ENCODE measurements at places on chromosomes 2 and 18.

- no peak for DNase-seq
Observed at GRCh38 chr2:105677901-105678300, 66.8 kb upstream of the NCK2 start.

- DNase-seq, result no peak
Observed at GRCh38 chr2:143175438-143175837, 46.2 kb downstream of the ARHGAP15 start.

DNA sequence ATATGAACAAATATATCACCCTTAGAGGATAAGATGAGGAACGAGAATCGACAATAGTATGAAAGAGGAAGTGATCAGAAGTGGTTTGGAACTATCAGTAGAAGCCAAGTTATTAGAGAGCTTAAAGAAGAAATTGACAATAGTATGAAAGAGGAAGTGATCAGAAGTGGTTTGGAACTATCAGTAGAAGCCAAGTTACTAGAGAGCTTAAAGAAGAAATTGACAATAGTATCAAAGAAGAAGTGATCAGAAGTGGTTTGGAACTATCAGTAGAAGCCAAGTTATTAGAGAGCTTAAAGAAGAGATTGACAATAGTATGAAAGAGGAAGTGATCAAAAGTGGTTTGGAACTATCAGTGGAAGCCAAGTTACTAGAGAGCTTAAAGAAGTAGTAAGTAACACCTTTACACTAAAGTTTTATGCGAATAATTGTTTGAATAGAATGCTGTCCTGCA is 175.5 kb downstream of the ZNF407 start:
- no peak for DNase-seq

DNA sequence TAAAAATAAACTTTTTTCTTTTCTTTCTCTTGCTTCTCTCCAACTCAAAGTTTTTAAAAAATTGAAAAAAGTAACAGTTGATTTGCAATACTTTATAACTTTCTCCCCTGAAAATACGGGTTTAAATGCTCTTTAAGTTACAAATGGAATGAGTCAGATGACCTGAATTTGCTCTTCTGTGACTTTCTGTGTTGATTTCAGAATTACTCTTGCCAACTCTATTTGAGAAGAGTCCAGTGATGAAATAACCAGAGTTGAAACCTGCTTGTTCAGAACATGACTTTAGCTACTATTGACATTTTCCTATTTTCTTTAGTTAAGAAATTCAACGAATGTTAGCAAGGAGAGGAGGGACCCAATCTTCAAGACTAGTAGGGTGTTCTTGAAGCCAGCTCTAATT is 146.1 kb upstream of the ZSWIM2 start:
- no peak for DNase-seq

GRCh38 chr2:227862741-227863588 is 8.5 kb upstream of the DAW1 start:
- peak; percentile 80 for DNase-seq

DNA sequence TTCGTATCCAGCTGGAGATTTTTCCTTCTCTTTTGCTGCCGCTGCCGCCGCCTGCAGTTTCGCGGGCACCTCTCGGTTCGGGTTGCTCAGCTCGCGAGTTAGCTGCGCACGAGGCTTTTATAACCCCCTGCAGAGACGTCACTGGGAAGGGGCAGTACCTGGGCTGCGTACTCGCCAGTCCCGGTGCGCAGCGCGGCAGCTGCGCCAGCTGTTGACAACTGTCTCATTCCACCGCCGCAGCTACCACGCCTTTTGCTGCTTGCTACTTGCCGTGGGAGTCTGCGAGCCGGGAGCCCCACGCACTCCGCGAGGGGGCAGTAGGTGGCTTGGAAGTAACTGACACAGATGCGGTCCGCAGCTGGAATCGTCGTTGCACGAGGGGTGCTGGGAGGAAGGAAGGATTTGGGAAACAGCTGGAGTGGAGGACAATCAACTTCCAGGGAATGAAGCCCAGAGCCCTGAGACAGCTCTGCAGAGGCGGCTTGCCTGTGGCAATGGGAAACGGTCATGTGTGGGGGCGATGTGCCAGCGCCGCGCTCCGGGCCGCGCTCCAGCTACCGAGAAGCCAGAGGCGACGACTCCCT is at the start of gene TACR1:
TACR1 (minus strand) TSS at position 93 of the 584 bp plus-strand sequence. CDS start 586 bp downstream, outside the sequence.
- DNase-seq, result peak; percentile 70

DNA sequence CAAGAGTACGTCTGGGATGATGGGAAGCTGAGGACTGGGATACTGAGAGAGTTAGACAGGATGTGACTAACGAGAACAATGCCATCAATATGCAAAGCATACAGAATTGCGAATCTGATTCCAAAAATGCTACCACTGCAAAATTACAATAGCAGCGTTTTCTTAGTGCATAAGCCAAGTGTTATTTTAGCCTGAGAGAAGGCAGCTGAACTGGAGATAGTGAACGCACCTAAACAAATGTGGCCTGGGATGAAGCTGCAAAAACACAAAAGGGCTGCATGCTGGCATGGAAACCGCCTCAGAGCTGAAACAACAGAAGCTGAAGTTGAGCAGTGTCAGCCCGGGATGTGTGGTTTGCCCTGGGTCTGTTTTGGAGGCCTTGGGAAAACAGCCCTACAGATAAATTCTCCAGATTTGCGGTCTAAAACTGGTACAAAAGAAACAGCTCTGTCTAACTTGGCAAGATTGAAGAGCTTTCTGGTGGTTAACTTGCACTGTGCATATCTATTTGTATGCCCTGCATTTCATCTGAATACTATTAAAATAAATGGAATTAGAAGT is 45.5 kb downstream of the LYPD6 start:
- no peak for DNase-seq

GRCh38 chr2:45879936-45880335 is 228.5 kb downstream of the PRKCE start:
- DNase-seq, result no peak

GRCh38 chr2:26946841-26947784 is 23.3 kb upstream of the MAPRE3 start:
- DNase-seq, result peak; percentile 55

DNA sequence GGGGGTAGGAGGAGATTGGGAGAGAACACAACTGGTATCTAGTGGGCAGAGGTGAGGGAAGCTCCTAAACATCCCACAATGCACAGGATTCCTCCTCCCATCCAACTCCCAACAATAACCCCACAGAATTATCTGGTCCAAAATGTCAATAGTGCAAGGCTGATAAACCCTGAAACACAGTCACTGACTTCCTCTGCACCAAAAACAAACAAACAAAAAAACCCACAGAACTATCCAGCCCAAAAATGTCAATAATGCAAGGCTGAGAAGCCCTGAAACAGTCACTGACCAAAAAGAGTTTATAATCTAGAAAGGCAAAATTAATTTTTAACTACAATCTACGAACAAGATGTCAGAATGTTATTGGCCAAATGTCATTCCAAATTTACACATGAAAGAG is 9.8 kb downstream of the TMX3 start:
- DNase-seq, result no peak

- DNase-seq, result no peak
Observed at GRCh38 chr2:177313162-177313781, 48.7 kb upstream of the NFE2L2 start.

DNA sequence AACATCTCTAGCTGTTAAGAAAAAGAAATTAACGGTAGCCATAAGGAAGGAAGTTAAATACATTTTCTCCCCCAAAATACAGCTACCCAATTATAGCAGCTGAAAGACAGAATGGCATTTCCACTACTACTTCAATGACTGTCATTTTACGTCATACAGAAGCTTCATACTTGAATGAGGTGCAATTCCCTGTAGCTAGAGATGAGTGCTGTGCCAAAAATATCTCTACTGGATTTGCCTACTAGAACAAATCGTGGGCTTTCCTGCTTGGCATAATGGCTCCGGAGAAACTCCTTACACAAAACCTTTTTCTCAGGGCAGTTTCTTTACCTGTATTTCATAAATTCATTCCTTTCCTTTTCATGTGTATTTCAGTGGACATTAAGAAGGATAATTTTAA is 36.3 kb upstream of the NRXN1 start:
- no peak for DNase-seq

DNA sequence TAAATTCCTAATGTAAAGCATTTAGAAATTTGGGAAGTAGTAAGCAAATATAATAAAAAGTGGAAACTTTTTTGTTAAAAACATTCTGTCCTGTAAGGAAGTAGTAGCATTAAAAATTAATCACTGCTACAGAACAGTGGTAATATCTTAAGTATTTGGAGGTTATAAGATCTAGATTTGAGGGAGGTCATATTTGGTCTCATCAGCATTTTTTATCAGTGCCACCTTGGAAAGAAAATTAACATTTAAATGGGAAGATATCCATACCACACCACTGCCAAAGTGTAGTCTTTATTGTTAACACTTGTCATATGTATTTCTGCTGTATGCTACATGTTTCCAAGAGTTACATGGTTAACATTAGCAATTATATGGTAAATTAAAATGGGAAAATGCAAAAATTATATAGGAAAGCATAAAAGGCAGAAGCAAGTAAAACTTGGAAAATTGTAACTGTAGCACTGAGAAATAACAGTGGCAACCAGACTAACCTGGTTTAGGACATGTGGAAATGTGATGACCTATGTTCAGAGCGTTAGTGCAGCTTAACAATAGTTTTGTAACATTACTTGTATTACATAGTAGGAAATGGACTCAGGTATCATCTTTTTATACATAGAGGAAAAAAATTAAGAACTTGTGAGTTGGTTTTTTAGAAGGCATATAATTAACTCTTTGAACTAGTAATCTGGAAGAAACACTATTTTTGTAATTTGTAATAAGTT is 47.2 kb downstream of the CLIP4 start:
- no peak for DNase-seq

DNA sequence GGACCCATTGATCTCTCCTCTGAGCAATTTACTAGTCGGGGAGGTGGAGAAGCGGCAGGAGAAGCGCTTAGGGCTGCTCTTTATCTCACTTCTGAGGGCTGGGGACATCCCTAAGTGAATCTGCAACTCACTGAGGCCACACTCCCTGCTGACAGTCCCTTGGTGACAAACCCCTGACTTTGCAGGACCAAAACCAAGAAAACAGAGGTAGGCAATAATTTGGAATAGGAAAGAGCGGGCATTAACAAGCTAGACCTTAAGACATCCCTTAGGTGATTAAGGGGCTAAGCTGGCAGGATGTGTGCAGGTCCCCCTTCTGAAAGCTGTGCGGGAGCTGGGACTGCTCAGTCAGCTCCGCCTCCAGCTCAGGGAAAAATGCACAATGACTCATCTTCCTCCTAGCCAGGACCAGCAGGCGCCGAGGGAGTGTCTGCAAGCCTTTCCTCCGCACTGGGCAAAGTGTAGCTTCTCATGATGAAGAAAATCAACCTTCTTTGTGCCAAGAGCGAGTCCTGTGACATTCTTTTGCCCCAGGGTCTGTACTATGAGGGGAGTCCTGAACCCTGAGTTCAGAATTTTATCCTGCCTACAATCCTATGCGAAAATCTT is 63.3 kb downstream of the BOD1L2 start:
- DNase-seq, result peak; percentile 62

GRCh38 chr2:25342372-25343186 is 854 bp upstream of the DNMT3A start:
- peak; percentile 82 for DNase-seq

GRCh38 chr18:70553245-70553935 is 264.5 kb downstream of the SOCS6 start:
- DNase-seq, result no peak

DNA sequence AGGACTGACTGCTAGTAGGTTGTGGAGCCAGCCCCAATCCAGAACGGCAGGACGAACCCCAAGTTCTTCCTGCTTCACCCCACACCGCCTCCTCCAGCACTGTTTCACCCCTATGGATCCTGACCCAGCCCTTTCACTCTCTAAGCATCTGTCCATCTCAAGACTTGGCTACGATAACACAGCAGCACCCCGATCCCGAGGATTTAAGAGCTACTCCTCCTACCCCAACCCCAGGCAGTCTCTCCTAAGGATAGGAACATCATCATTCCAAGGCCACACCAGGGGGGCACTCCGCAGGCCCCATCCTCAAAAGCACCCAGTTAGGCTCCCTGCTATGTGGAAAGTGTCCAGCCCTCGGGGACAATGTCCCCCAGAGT is 645 bp downstream of the KCTD18 start:
- DNase-seq, result peak; percentile 28

GRCh38 chr2:40343902-40344301 is 108.0 kb downstream of the SLC8A1 start:
- DNase-seq, result no peak

- peak; percentile 84 for DNase-seq
Observed at GRCh38 chr2:60852282-60852860, 29.0 kb upstream of the REL start.

- no peak for DNase-seq
Observed at GRCh38 chr2:120444691-120445240, 98.8 kb downstream of the INHBB start.

GRCh38 chr2:152603166-152603565 is 114.1 kb downstream of the PRPF40A start:
- no peak for DNase-seq

DNA sequence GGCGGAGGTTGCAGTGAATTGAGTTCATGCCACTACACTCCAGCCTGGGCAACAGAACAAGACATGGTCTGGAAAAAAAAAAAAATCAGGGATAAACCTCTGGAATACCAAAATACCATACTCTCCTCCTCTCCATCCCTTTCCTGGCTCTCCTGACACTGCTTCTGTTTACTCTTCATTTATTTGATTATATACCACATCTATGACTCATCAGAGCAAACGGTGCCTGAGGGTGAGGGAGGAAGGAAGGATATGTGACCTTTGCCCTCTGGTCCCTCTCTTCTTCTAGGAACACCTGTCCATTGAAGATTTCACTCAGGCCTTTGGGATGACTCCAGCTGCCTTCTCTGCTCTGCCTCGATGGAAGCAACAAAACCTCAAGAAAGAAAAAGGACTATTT is 30.0 kb downstream of the VIL1 start:
- no peak for DNase-seq

GRCh38 chr18:1849386-1849785 is 721.9 kb downstream of the METTL4 start:
- no peak for DNase-seq

All from suppressor macrophage (primary cell).